ENCODE measurements at places on chromosomes 3 and 15.
A peak's percentile ranks its signal among the peaks of the same experiment; 100 is the strongest.

- peak; percentile 84 for DNase-seq
Measured at GRCh38 chr15:40782609-40783227, 12.9 kb downstream of the C15orf62 start.

- DNase-seq, result no peak
Measured at GRCh38 chr15:52050416-52050815, 31.4 kb downstream of the MAPK6 start.

GRCh38 chr3:52689151-52689550 is 3.3 kb downstream of the GNL3 start:
- no peak for DNase-seq

DNA sequence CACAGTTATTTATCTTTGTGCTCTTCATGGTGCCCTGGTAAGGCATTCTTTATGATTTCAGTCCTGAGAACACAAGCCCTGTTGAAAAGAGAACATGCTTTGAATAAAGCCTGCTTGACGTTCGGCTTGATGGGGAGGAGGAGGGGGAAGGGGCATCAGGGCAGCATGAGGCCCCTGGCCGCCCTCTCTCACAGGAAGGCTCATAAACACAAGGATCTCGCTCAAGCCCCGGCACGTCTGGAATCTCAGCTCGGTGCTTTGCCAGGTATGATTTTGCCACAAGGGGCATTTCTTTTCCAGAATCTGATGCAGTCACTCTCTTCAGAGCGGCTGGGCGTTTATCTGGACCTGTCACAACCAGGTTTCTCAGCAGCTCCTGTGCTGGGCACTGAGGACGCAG is 129.4 kb downstream of the DNAJB8 start:
- no peak for DNase-seq

- DNase-seq, result no peak
Measured at GRCh38 chr3:150450916-150451315, 42.8 kb downstream of the TSC22D2 start.

- DNase-seq, result no peak
Measured at GRCh38 chr3:52280050-52280461, 1.6 kb upstream of the WDR82 start.

GRCh38 chr3:40516201-40516600 is 8.6 kb upstream of the ZNF621 start:
- no peak for DNase-seq

DNA sequence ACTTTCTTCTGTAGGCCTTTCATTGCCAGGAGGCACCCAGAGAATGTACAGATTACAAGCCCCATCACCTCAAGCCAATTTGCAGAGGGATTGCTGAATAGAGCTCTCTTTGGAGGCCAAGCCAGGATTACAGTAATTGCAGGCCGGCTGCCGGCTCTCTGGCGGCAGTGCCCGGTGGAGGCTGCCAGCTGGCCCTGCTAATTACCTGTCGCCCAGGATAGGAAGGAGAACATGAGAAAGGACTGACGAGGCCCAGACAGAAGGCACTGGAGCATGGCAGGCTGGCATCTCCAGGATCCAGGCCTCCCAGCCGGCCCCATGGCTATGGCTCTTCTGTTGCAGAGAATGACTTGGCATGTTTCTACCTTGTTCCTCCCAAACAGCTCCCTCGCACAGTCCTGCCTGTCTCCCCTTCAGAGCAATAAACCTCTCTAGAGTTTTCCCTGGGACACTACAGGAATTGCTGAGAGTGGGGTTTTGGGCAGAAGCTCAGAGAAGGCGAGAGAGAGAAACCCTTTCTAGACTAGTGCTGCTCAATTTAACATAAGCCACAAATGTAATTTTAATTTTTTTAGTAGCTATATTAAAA is 273.6 kb upstream of the PROK2 start:
- no peak for DNase-seq

GRCh38 chr3:122430371-122430770 is 14.5 kb upstream of the WDR5B start:
- no peak for DNase-seq

Measured in activated CD4-positive, alpha-beta T cell treated with anti-CD3 and anti-CD28 coated beads, Interleukin-2, amount 10 ng/mL, durations not matched to agents 7 days and 5 days (primary cell).